Activated T-cell treated with anti-CD3 and anti-CD28 coated beads for 48 hours (primary cell): ENCODE measurements at places on chromosomes 1 and 21.
A peak's percentile ranks its signal among the peaks of the same experiment; 100 is the strongest.

- DNase-seq: no peak
Measured at GRCh38 chr1:234246638-234247116, 126.6 kb upstream of the COA6 start.

DNA sequence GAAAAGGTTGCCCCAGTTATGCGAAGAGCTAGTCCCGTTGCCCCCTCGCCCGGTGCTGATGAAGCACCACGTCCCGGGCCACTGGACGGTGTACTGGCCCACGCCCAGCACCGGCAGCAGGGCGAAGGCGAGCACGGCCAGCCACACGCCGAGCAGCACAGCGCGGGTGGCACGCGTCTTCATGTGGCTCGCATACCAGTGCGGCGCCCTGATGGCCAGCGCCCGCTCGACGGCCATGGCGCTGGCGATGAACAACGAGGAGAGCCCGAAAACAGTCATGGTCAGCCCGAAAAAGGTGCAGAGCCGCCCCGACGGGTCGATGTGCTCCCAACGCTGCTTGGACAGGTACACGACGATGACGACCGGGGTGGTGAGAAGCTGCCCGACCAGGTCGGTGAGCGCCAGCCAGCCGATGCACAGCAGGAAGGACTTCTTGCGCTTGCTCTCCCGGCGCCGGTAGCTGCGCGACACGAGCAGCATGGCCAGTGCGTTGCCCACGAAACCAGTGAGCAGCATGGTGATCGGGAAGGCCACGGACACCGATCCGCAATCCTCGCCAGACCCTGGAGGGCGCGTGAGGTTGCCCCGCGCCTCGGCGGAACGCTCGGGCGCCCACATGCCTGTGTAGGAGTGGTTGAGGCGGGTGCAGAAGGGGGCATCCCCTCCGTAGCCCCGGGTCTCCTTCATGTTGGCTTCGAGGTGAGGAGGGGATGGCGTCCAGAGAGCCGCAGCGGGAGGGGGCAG lies 553 bp downstream of the PTGER3 start:
- no peak for DNase-seq

GRCh38 chr21:22855581-22855980 lies 1857.4 kb downstream of the NCAM2 start:
- DNase-seq: no peak

GRCh38 chr1:59223198-59223597 lies 73.7 kb upstream of the FGGY start:
- no peak for DNase-seq

GRCh38 chr1:204499511-204500468 lies 5.2 kb upstream of the PIK3C2B start:
- DNase-seq: no peak

- no peak for DNase-seq
Measured at GRCh38 chr1:196660852-196661251, 9.0 kb downstream of the CFH start.

DNA sequence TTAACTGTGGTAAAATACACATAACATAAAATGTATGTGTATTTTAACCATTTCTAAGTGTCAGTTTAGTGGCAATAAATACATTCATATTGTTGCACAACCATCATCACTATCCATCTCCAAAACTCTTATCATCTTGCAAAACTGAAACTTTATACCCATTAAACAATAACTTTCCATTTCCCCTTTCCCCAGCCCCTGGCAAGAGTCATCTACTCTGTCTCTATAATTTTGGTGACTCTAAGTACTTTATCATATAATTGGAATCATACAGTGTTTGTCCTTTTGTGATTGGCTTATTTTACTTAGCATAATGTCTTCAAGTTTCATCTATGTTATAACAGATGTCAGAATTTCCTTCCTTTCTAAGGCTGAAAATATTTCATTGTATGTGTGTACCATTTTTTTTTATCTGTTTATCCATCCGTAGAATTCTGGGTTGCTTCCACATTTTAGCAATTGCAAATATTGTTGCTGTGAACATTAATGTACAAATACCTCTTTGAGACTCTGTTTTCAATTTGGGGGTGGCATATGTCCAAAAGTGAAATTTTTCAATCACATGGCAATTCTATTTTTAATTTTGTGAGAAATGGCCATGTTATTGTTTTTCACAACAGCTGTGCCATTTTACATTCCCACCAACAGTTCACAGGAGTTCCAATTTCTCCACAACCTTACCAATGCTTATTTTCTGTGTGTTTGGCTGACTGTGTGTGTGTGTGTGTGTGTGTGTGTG lies 153.9 kb upstream of the GORAB start:
- no peak for DNase-seq

DNA sequence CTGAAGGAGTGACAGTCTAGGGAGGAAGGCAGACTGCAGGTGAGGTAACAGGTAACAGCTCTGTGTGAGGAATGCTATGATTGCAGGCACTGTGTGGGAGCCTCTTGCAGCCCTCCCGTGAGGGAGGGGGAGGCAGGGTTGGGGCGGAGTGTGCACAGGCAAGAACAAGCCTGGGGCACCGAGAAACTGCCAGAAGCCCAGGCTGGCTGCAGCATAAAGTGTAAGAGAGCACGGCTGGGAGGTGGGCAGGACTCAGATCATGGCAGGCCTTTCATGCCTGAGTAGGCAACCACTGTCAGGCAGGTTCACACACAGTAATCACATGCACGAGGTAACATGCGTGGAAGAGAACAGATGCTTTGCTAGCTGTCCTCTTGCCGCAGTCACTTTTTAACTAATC lies 11.3 kb upstream of the RHEX start:
- no peak for DNase-seq

DNA sequence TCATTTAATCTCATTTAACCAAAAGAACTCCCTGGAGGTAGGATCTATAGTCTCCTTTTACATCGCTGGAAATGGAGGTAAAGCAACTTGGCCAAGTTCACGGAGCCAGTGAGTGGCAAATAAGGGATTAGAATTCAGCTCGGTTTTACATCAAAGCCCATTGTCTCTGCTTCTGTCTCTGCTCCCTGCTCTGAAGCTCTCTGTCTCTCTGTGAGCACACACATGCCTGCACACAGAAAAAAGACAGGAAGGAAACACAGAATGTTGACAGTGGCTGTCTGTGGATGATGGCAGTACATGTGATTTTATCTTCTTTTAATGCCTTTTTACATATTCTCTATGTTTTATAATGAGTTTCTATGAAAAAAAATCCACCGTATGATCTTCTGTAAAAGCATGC lies 8.9 kb upstream of the DHRS3 start:
- DNase-seq: no peak

GRCh38 chr1:31027693-31028526 lies 37.6 kb downstream of the PUM1 start:
- DNase-seq: no peak

DNA sequence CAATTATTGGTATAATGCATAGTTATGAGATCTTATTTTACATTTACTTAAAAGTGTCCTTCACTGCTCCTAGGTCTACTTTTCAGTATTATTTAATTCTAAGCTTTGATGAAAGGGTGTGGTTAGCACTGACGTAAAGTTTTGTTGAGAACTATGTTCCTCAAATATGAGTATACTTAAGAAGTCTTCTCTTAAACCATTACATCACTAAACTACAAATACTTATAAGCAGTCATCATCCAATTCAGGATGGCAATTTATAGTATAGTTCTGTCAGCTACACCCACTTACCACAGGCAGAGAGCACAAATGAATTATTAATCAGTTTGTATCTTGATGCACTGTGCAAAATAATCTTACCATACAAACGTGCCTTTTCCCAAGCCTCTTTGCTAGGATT lies 27.0 kb downstream of the TRMT1L start:
- no peak for DNase-seq

GRCh38 chr1:239184561-239185244 lies 201.7 kb upstream of the CHRM3 start:
- no peak for DNase-seq

DNA sequence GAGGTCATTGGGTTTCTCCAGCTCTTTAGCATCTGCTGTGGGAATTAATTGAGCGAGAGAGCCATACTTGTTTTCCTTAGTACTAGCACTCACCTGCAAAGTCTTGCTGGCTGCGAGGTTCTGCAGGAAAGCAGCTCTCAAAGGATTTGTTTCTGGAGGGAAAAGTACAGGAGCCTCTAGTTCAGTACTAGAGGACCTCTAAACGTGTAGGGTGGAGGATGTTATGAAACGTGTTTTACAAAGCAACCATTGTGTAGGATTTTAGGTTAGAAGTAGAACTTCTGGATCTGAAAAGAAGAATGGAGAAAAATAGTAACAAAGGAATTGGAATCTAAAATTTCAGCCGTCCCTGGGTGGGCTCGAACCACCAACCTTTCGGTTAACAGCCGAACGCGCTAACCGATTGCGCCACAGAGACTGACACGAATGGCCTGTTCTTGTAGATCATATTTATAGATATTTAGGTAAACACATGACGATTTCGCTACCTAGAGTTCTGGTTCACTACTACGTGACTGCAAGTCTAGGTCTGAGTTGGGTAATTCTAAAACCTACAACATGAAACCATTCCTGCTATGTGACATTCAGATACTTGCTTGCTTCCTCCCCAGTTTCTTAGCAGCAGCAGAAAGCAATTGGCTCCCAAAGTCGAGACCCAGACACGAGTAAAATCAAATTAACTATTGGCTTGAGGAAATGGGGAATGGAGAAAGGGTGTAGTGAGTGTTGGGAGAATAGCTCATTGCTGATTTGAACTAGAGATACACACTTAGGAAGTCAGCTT lies 60.2 kb upstream of the CFAP126 start:
- peak; percentile 52 for DNase-seq

DNA sequence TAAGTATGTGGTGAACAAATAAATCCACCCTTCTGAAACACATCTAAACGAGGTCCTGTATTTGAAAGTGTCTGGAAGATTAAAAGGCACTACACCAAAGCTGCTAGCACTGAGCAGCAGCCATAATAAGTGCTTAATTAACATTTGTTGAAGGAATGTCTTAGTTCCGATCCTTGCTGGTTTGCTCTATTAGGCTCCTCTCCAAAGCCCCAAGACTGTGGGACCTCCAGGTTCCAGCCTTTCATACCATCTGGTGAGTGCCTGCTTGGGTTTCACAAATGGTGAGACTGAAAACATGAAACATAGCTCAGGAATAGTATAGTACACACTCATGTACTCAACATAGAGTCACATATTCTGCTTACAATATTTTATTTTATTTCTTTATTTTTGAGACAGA lies 640 bp upstream of the CYP2J2 start:
- DNase-seq: no peak

DNA sequence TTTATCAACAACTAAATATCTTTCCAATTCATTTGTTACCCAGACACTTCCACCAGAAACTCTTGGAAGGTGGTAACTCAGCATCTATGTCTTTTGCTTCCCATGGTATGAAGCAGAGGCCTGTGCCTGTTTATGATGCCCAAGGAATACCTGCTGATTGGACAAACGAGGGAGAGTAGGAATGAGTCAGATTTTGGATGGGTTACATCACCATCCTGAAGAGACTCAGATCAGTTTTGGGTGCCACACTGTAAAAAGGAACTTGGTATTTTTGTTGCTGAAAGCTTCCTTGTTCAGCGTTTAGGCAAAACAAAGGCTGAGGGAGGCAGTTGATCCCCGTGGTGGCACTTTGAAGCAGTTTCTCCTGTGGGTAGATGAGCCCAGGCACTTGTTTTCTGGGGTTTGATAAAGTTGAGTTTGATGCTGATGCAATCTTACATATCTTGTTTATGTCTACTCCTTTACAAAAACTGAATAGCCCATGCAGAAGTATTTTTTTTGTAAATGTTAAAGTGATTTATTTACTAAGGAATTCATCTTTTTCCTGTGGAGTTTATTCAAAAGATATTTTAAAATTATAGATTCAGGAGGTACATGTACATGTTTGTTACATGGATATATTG lies 26.7 kb upstream of the CYP4X1 start:
- DNase-seq: no peak

DNA sequence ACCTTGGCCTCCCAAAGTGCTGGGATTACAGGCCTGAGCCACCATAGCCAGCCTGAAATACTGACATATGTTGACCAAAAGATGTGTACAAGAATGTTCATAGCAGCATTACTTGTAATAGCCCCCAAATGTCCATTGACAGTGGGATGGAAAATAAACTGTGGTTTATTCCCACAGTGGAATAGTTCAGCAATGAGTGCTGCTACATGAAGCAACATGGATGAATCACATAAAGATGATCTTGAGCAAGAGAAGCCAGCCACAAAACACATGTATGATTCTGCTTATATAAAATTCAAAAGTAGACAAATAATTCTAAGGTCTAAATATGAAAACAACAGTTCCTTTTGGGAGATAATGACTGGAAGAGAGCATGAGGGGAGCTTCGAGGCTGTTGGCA lies 9.1 kb upstream of the CREG1 start:
- no peak for DNase-seq

DNA sequence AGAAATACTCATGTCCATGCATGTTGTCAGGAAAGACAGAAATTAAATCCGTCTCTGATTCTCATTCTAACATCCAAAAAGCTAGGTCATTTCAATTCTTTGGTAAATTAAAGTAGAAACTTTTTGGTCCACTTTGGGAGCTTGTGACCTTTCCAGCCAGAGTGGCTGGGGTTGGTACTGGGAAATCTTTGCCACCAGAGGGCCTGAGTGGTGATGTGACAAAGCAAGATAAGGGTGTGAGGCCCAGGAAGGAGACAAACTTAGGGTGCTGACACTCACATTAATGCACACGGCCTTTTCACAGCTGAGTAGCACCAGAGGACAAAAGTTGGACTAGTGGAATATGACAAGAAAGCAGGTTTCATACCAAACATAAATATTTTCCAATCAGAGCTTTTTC lies 144.3 kb downstream of the DNM3 start:
- DNase-seq: peak; percentile 1

GRCh38 chr1:156407344-156407743 lies 38.3 kb downstream of the RHBG start:
- DNase-seq: no peak

DNA sequence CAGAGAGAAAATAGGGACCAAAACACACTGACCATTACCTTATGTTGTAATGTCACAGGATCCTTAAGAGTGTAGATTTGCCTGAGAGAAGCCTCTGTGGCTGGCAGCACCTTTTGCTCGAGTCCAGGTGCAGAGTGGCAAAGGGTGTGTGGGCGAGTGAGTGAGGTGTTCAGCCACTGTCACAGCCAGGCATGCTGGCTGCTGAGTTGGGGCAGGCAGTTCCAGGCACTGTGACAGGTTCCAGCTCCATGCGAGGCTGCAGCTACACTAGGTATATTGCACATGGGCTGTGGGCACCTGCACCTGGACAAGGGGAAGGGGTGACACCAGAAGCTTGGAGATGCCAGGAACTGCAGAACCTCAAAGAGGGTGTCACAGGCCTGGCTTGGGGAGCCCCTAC lies 1370.4 kb upstream of the PRMT6 start:
- DNase-seq: no peak

DNA sequence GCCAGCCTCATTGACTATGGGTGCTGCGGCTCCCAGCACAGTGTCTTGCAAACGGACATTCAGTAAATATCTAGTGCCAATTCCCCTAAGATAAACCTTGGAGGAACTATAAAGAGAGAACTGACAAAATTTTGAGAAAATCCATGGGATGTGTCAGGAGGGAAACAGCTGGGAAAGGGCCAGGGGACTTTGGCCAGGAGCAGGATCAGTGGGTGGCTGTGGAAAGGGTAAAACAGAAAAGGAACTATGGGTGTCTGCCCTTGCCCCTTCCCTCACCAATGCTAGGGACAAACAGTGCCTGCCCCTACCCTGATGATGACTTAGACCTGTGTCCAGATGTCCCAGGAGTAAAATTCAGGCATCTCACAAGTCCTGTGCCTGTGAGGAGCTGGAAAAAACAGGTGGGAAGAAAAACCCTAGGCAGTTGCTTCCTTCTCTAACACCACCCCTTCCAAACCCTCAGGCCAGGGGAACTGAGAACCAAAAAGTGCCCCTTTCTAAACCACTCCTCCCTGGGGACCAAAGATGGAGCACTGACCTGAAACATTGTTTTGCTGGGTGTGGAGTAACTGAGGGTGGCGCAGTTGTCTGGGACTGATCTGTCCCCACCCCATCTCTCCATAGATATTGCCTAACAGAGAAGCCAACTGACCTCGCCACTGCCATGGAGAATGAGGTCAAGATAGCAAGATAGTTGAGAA lies 22.1 kb upstream of the IFNAR2 start:
- DNase-seq: no peak
